ENCODE measurements at places on chromosomes 3 and 15.

DNA sequence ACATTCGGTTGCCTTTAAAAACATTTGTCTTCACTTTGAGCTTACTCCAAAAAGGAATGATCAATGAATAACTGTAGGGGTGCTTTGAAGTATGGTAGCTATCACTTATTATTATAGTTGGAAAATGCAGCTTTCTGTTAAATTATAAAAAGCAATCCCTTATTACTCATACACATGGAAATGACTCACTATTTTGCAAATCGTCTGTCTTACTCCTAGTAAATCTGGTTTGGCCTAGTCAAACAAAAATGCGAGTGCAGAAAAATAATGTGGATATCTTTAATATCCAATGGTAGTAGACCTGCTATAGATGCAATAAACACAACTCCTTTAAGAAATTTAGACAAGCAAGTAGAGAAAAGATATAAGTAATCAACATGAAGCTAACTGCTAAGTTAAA is 112.5 kb downstream of the ZIC1 start:
- DNase-seq, result no peak

DNA sequence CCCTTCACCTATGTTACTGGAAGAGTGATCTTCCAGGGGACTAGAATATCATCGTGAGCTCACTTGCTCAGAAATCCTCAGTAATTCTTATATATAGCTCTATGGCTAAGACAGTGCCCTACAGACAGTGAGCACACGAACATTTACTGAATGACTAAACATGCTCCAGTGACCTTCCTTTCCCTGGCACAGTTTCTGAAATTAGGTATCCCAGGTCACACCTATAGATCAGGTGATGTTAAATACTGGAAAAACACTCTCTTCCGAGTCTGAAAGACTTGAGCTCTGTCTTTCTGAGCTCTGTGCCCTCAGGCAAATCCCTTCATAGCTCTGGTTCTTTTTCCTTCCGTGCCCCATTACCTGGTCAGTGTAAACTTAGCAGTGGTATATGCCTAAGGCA is 239.4 kb upstream of the LRIG1 start:
- no peak for DNase-seq

DNA sequence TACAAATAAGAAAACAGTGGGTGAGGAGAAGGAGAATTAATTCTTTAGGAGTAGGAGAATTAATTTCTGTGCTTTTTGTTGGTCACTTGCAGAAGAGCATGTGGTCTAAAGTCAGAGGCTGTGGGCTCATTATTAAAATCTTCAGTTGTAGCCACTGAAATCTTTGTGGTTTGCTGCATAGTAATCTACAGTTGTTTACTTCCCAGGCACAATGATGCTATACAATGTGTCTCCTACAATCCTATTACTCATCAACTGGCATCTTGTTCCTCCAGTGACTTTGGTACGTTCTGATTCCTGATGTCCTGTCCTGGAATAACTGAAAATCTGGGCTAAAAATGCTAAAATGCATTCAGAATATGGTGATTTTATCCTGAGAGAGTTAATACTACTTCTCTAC is 21.0 kb downstream of the IFT122 start:
- DNase-seq, result no peak

GRCh38 chr15:69802432-69802831 is 295.3 kb downstream of the TLE3 start:
- no peak for DNase-seq

DNA sequence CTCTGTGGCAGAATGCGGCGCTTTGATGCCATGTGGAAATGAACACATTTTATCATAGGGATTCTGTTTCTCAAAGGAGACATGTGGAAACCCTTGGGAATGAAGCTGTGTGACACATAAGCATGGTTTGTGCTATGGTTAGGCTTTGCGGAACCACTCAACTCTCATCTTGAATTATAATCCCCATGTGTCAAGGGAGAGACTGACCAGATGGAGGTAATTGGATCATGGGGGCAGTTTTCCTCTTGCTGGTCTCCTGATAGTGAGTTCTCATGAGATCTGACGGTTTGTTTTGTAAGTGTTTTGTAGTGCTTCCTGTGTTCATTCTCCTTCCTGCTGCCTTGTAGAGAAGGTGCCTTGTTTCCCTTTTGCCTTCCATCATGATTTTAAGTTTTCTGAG is 1109.2 kb upstream of the ALCAM start:
- DNase-seq, result no peak

- peak; percentile 74 for DNase-seq
Measured at GRCh38 chr15:88664151-88664778, 25.4 kb downstream of the ISG20 start.

DNA sequence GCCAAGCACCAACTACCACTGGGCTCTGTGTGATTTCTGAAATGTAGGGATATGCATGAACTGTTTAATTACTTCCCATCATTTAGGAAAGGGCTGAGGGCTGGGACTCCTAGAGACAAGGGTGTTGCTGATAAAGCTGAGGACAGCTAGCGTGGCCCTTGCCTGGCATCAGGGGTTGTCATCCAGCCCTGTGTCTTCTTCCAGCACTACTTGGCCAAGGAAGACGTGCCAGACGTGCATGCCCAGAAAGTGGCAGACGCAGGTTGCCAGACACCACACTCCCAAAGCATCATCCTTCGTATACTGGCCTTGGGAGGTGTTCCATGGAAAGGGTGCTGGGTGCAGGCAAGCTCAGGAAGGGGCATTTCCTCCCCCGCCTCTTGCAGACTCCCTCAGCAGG is 64.8 kb downstream of the LRIG1 start:
- DNase-seq, result no peak

GRCh38 chr3:108137460-108137814 is 46.6 kb upstream of the CD47 start:
- DNase-seq, result no peak

- DNase-seq, result no peak
Measured at GRCh38 chr15:76682833-76683232, 222.3 kb downstream of the SCAPER start.

GRCh38 chr3:172561897-172562640 is 38.8 kb upstream of the TNFSF10 start:
- no peak for DNase-seq

DNA sequence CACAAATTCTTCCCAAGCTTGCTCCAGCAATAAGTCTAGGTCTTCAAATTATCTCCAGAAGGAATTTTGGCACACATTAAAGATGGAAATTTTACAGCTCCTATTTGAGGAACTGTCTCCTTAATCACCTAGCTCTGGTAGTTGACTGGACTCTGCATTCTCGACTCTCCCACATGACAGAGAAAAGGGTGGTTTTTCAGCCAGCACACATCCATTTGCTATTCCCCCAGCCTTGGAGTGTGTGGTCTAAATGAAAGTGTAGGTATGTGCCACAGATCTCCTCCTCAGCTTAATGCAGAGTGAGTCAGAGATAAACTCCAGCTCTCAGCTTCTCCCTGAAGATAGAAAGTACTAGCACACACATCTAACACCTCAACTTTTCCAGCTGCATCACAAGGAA is 62.2 kb upstream of the ALCAM start:
- DNase-seq, result no peak

GRCh38 chr15:25905140-25905539 is 42.0 kb upstream of the ATP10A start:
- DNase-seq, result no peak

GRCh38 chr3:78165876-78166275 is 1126.0 kb downstream of the ROBO2 start:
- DNase-seq, result no peak

DNA sequence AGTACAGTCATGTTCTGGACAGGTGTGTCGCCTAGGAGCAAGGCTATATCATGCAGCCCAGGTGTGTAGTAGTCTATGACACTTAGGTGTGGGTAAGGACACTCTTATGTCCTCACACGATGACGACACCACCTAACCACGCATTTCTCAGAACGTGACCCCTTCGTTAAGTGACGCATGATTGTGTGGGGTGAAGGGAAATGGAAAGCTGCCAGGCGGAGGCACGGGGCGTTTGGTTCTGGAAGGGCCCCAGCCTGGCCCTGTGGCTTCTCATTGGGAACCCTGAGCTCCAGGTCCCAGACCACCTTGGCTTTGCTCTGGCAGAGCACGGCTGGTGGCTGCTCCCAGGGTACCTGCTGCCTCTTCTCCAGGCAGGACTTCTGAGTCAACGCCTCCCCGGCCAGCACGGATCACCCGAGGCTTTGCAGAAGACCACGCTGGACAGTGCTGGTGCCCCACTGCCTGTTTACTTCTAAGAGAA is 39.3 kb downstream of the FBLN2 start:
- no peak for DNase-seq

- no peak for DNase-seq
Measured at GRCh38 chr3:24846286-24846860, 351.7 kb upstream of the THRB start.

GRCh38 chr3:184236033-184236410 is 6.6 kb downstream of the VWA5B2 start:
- DNase-seq, result no peak

- DNase-seq, result no peak
Measured at GRCh38 chr15:79540551-79540950, 108.4 kb downstream of the MINAR1 start.

DNA sequence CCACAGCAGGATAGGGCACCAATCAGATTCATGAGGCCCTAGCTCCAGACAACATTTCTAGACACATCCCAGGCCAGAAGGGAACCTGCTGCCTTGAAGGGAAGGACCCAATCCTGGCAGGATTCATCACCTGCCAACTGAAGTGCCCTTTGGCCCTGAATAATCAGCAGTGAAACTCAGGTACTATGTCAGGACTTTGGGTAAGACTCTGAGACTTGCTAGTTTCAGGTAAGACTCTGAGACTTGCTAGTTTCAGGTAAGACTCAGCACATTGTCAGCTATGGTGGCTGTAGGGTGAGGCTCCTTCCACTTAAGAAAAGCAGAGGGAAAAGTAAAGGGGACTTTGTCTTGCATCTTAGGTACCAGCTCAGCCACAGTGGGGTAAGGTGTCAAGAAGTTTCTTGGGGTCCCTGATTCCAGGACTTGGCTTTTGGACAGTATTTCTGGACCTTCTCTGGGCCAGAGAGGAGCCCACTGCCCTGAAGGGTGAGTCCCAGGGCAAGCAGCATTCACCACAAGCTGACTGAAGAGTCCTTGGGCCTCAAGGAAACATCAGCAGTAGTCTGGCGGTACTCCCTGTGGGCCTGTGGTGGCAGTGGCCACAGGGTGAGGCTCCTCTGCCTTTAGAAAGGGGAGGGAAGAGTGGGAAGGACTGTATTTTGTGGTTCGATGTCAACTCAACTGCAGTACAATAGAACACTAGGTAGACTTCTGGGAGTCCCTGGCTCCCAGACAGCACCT is 13.7 kb upstream of the COL8A1 start:
- DNase-seq, result no peak

- DNase-seq, result no peak
Measured at GRCh38 chr3:65855370-65856100, 183.2 kb downstream of the MAGI1 start.

DNA sequence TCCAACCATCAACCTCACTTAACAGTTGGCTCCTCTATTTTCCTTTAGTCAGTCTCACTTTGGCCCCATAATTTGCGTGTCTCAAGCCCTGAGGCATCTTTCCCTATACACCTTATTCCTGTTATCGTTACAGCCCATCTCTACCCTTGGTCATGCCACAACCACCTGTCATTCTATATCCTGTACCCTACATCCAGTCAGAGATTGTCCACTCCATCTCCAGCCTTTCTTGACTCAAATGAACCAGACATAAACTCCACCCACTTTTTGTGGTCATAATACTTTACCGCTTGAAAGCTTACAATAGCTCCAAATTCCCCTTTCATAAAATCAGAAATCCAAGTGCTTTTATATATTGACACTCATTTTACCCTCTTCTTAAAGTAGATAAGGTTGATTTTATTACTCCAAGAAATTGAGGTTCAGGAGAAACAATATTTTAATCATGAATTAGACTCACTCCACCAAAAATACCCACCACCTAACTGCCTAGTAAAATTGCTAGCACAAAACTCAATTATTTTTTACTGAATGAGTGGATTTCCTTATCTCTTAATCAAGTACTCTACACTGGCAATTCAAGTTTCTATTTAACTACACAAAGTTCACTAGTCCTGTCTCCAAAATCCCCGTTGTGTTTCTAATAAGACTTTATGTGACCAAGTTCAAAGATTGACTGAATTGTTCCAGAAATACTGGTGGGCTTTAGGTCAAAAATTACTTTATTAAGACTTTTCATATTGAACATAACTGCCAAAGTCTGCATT is 9.1 kb downstream of the CCR4 start:
- peak; percentile 60 for DNase-seq

DNA sequence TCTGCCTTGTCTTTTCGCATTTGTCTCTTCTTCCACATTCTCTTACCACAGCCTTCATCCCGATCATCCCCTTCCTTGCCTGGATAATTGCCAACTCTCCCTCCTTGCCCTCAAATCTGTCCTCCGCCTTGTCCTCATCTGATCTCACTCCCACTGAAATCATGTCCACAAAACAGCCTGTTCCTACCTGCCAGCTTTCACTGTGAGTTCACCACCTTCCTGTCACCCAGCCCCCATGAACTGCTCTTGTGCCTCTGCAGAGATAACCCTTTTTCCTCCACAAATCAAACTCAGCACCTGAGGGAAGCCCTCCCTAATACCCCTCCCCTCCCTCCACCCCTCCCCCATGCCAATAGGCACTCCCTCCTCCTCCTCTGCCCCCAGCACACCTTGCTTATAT is 4.8 kb upstream of the ADCY5 start:
- DNase-seq, result no peak

DNA sequence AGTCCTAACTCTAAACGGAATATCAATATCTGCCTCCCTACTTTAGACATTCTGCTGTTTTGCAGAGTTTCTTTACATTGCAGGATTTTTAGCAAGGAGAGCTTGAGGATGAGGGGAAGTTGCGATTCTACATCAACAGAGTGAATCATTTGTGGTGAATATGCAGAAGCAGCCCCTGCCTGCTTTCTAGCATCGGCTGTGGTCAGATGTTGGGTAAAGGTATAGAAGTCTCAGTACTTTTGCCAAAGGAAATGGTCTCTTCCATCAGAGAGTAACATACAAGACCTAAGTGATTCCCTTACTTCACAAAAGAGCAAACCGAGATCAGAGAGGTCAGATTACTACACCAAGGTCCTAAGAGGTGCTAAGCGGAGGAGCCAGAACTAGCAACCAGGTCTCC is 15.2 kb downstream of the ST3GAL6 start:
- no peak for DNase-seq

DNA sequence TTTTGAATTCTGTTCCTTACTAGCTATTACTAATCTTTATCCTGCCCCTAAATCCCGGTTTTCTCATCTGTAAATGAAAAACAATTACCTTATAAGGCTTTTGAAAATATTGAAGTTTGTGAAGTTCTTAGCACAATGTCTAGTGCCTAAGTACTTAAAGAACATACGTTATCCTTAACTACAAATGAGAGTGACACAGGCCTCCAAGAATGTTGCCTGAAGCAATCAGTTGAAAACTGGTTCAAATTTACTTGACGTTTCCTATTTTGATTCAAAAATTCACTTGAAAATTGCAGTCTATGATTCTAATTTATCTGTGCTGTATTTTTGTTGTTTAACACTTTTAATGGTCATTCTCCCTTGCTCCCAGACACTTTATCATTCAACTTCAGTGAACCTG is 3.2 kb downstream of the SENP7 start:
- no peak for DNase-seq

GRCh38 chr3:150439657-150440056 is 31.6 kb downstream of the TSC22D2 start:
- DNase-seq, result no peak

GRCh38 chr3:41089566-41089965 is 109.7 kb upstream of the CTNNB1 start:
- DNase-seq, result no peak
